Fibroblast of upper back skin (primary cell): ENCODE measurements at places on chromosomes 5 and 9.

GRCh38 chr5:39424736-39425637 is at the start of gene DAB2:
Gene DAB2, minus strand, starts transcription at chr5:39424980. Its CDS starts 30,660 bp downstream, at chr5:39394320.
- DNase-seq = peak; percentile 98

DNA sequence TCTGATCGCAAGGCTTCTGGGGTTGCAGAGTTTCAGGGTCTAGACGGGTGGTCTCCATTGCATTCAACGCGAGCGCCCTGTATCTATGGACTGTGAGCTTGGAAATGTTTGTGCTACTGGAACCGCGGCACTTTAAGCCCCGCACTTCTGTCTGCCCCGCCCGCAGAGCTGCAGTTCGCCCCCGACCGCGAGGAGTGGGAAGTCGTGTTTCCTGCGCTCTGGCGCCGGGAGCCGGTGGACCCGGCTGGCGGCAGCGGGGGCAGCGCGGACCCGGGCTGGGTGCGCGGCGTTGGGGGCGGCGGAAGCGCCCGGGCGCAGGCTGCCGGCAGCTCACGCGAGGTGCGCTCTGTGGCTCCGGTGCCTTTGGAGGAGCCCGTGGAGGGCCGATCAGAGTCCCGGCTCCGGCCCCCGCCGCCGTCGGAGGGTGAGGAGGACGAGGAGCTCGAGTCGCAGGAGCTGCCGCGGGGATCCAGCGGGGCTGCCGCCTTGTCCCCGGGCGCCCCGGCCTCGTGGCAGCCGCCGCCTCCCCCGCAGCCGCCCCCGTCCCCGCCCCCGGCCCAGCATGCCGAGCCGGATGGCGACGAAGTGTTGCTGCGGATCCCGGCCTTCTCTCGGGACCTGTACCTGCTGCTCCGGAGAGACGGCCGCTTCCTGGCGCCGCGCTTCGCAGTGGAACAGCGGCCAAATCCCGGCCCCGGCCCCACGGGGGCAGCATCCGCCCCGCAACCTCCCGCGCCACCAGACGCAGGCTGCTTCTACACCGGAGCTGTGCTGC is 1.0 kb downstream of the ADAMTS19 start:
- DNase-seq = peak; percentile 13

GRCh38 chr9:5516453-5517220 is 6.3 kb downstream of the PDCD1LG2 start:
- no peak for DNase-seq

DNA sequence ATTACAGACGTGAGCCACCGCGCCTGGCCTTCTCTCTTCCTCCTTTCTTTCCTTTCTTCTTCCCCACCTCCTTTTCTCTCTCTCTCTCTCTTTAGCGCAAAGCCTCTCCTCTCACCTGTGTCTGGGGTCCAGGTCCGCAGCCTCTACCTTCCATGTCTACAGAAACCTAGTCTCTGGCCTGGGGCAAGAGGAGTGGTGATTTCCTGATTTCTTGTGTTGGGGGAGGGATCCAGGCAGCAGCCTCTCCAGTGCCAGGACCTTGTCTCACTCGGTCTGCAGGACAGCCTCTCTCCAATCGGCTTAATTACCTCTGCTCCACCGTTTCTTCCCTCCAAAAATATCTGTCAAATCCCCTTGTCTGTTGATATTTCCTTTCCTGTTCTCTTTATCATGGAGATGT is 16.1 kb upstream of the FAM120A start:
- no peak for DNase-seq

GRCh38 chr5:55530669-55531068 is 4.1 kb downstream of the PLPP1 start:
- DNase-seq = no peak

- no peak for DNase-seq
Measured at GRCh38 chr9:2709645-2710101, 7.6 kb upstream of the KCNV2 start.

- DNase-seq = no peak
Measured at GRCh38 chr5:156584871-156585270, 257.9 kb downstream of the SGCD start.
